ENCODE measurements at places on chromosomes 2 and 18. TPM values are rescaled to one million over a fixed set of nuclear protein-coding genes. Genes with fewer than 3 reads are reported as not detected.

GRCh38 chr2:72841462-72842125, 15.8 kb upstream of the EXOC6B start:
- DNase-seq: no peak

- peak; percentile 96 for DNase-seq
Measured at GRCh38 chr2:219245148-219245898, at the start of the genes GLB1L and STK16. Gene GLB1L (minus strand): TSS chr2:219245444. CDS start chr2:219243573, 1,871 bp downstream. Gene STK16 (plus strand): TSS chr2:219245479. CDS start chr2:219246000, 521 bp downstream.

Gene TFPI
- 28.9 TPM for total RNA-seq

- DNase-seq: peak; percentile 59
Measured at GRCh38 chr18:35497027-35497369, 762 bp downstream of the INO80C start.

DNA sequence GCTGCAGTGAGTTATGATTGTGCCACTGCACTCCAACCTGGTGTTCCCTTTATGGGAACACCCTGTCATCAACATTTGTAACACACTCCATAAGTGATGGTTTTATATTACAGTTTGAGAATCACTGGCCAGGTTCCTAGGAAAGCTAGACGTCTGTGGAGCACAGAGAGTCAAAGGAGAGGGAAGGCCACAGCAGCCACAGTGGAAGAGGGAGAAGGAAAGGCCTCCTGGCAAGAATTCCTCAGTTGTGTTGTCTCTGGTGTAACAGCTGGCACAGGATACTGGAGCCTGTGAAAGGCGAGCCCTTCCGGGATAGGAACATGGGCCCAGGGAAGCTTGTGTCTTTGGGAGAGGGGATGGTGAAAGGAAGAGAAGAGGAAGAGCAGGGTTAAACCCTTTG, 360.5 kb upstream of the PIK3C3 start:
- DNase-seq: no peak

DNA sequence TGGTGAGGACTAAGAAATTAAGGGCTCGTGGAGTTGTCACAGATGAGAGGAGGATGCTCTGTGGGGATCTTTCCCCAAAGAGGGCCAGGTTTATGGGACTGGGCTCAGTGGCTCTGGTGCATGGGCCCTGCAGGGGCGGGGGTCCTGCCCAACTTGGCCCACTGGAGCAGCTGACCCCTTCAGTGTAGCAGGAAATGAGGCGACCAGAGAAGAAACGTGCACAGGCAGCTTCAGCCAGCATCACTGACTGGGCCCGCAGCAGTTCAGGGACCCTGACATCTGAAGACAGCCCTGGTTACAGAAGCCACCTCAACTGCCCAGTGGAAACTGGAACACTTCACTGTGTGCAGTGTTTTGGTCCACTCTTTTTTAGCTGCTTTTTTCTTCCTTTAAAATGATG, 72.8 kb downstream of the EMILIN2 start:
- DNase-seq: no peak

DNA sequence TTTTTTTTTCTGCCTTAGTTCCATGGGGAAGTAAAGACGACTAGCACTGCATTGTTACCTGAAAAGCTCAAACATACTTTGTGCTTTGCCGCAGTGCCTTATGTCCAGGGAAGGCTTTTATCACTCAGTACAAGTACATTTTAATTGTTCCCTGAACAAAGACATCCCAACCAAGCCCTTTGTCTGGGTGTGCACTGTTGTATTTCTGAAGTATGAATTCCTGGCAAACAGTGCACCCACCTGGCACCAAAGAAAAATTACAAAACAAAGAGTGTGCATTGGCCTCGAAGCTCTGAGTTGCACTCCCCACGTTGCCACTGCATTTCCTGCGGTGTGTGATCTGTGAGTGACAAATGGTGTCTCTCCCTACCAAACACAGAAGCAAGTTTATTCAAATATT, 858.5 kb upstream of the PIK3C3 start:
- DNase-seq: no peak

Gene DPP4
- 1.6 TPM for total RNA-seq

GRCh38 chr18:3150688-3151087, 69.1 kb downstream of the MYOM1 start:
- DNase-seq: no peak

Gene ADAM23
- total RNA-seq: not detected

- no peak for DNase-seq
Measured at GRCh38 chr2:134138115-134138514, 115.8 kb upstream of the MGAT5 start.

Gene ANKRD62
- 1.4 TPM for total RNA-seq

DNA sequence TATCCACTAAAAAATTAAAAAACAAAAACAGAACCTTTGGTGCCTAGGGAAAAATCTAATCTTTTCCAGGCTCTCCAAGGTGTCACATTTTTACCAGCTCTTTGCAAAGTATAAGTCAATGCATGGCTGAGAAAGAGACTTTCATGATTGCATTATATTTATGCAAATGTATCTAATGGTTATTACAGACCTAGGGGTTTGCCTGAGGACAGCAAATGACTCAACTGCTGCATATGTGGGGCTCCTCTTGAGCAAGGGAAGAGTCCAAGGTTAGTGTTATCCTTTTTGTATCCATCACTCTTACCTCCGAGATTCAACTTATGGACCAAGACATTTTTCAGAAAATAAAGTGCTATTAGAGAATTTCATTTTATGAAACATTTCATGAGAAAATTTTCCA, 33.9 kb upstream of the RMP24 start:
- no peak for DNase-seq

Gene MSH6
- total RNA-seq: 15.9 TPM

DNA sequence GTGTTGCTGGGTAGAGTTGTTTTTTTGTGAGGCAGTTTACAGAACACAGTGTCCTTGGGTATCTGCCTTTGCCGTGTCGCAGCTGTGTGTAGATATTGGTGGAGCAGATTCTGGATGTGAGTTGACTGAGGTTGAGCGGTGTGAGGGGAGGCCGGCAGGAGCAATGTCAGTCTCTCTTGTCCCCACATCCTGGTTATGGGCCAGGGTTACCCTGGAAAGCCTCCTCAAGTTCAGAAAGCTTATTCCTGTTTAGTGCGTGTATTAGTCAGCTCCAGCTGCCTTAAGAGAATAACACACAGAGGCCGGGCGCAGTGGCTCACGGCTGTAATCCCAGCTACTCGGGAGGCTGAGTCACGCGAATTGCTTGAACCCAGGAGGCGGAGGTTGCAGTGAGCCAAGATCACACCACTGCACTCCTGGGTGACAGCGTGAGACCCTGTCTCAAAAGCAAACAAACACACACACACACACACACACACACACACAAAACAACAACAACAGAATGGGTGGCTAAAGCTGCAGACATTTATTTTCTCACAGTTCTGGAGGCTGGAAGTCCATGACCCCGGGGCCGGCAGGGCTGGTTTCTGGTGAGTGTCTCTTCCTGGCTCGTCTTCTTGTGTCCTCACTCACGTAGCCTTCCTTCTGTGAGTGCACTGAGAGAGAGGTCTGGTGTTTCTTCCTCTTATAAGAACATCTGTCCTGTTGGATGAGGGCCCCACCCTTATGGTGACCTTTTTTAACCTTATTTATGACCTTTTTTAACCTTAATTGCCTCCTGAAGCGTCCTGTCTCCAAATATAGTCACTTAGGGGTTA, 5.1 kb downstream of the NCK2 start:
- peak; percentile 36 for DNase-seq

Gene GPBAR1
- not detected for total RNA-seq

GRCh38 chr18:12376034-12376753, 833 bp downstream of the AFG3L2 start:
- DNase-seq: peak; percentile 43

- DNase-seq: no peak
Measured at GRCh38 chr18:35817604-35818352, 154.7 kb upstream of the RMP24 start.

Gene EFHD1
- 1.6 TPM for total RNA-seq

DNA sequence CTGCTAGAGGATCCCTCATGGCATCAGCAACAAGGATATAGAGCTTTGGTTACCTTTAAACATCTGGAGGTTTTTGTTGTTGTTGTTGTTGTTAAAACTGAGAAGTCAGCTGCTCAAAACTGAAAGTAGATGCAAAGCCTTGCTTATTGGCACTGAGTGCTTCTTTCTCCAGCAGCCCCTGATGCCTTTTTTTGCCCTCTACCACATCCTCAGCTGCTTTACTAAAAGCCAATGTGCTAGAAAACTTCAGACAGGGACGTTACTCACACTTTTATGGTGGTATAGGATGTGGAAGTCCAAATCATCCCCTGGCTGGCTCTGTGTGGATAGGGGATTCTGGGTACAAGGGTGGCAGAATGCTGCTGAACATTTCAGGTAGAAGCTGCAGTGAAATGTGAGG, 78.3 kb upstream of the CHST9 start:
- no peak for DNase-seq

All from transverse colon (tissue), 4 donors.